ENCODE measurements at places on chromosomes 1 and 21.
A peak's percentile ranks its signal among the peaks of the same experiment; 100 is the strongest.

DNA sequence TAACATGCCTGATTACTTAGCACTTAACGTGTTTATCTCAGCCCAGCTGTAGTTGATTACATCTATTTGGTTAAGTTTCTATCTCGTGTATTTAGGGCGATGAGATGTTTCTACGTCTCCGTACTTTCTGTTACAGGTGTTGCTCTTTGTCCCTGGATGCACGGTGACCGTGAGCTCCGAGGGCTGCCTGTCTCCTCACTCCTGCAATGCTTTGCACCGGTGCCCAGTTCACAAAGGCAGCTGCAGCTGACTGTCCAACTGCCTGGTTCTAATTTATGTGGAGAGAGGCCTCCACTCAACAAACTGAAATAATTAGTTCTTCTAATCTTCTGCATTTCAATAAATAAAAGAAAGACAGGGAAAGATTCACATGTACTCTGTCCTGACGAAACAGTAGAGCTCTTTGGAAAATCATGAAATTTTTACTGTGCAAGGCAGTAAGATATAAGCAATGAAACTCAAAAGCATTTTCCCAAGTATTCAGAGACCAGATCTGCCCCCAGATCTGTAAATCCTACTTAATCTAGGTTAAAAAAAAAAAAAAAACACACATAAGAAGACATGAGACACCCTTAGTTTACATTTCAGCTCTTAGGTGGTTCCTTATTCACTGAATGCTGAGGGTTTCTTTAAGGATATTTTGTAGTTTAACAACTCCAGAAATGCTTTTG lies 108.2 kb downstream of the TGFBR3 start:
- DNase-seq: no peak

GRCh38 chr1:92901126-92901525 lies 60.1 kb downstream of the DIPK1A start:
- DNase-seq: no peak

- DNase-seq: peak; percentile 76
These were observed 26.8 kb downstream of the UMODL1 start for GRCh38 chr21:42097860-42098454.

DNA sequence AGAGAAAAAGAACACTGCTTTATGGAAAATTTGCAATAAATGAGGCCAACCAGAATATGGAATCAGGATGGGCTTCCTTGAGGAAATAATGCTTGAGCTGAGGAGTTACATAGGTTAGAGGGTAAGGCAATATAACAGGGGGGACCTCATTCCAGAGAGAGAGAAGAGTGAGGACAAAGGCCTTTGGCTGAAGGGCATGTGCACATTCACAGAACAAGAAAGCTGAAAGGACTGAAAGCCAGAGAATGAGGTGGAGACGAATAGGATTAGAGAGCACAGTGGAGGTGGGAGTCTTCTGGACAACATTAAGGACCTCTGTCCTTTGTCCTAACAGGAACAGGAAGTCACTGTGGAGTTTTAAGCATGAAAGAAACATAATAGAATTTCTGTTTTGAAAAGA lies 60.7 kb upstream of the MROH9 start:
- DNase-seq: no peak

GRCh38 chr1:151655371-151655770 lies 43.5 kb downstream of the SNX27 start:
- DNase-seq: no peak

DNA sequence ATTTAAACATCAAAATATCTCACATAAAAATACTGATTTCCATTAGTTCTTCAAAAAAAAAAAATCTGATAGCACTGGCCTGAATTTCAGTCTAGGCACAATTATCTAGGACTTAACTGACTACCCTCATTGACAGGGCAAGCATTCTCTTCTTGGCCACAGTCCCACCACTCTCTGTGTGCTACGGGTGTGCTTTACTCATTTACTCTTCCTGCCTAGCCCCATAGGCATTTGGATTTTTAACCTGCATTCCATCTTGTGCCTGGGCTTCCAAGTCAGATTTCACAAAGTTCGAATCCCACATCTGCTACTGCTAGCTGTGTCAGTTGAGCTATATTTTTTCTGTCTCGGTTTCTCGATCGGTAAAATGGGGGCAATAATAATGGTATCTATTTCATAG lies 38.0 kb downstream of the PTPN14 start:
- DNase-seq: no peak

DNA sequence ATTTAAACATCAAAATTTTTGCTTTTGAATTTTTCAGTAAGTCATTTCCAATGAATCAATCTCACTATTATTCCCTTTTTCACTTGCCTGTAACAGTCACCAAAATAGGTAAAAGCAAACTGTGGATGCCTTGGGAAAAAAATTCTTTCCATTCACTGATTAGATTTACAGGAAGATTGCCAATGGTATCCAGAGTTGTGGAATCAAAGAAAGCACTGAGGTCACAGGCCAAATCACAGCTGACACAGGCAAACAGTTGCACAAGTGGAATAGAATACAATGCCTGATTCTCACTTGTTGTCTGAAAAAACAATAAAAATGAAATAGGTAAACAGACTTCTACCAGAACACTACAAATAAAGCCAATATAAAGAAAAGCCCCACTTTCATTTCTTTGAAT lies 48.4 kb downstream of the LTN1 start:
- no peak for DNase-seq

DNA sequence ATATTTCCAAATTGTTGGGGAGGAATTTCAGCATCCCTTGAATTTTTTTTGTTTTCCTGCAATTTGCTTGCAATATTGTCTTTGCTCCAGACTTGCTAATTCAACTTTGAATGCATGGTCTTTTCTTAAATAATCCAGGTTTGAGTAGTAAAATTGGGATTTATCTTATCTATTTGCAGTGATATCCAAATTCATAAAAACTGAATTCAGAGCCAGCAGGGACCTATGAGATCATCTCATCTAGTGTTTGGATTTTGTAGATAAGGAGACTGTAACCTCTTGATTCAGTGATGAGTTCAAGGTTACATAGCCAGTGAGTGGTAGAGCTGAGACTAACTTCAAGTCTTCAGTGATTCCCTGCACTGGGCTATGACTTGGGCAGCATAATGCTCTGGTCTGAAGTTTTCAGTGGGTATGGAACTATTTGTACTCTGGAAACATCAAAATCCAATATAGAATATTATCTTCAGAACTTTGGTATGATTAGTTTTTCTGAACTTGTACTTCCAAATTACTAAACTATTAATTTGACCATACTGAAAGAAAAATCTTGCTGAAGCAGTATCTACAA lies 109.4 kb downstream of the DISP1 start:
- DNase-seq: no peak

DNA sequence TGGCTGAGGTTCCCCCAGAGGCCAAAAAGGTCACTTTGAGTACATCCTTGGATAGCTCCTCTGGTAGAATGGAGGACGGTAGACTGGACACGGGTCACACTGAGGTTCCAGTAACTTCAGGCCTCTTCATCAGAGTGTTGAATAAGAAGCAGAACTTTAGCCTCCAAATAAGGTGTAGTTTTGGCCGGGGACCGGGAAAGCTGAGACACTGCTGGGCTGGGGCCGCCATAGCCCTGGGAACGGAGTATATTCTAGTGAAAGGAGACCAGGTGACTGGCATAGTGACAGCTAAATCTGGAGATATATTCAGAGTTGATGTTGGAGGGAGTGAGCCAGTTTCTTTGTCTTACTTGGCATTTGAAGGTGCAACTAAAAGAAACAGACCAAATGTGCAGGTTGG lies 84.1 kb downstream of the EVA1C start:
- DNase-seq: no peak

- no peak for DNase-seq
These were observed 41.2 kb downstream of the KCNAB2 start for GRCh38 chr1:6086762-6087376.

DNA sequence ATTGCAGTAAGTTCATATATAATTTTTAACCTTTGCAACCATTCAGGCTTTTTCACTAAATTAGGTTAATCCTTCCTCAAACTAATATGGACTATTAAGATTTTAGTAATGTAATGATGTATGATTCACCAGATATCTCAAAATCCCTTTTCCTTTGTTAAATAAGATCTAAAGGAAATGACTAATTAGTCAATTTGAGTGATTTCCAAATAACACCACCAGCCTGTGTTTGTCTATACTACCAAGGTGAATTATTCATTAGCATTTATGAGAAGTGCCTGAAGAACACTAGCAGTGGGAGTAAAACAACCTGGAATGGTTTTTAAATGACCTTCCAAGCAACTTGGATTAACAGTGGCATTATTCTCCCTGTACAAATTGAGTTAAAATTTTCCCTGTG lies 670.6 kb upstream of the PKN2 start:
- DNase-seq: no peak

DNA sequence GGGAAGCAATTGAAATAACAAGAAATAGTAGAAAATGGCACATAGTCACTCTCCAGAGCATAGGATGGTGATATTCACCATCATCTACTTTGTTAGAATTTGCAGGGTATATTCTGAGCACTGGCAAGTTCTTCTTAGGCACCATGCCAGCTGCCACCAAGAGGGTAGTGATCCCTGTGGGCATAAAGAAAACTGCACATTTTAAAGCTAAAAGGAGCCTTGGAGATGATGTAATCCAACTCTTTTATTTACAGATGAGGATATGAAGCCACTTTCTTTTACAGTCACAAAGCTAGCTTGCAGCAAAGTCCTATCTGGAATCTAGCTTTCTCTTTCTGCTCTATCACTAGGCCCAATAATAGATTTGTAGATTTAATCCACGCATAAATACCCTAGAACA lies 69.0 kb downstream of the PTGER3 start:
- DNase-seq: no peak

GRCh38 chr1:199463521-199464127 lies 563.9 kb upstream of the NR5A2 start:
- DNase-seq: peak; percentile 24

All from colonic mucosa (tissue), 4 donors.